ENCODE measurements at places on chromosomes 6 and 20.
A peak's percentile ranks its signal among the peaks of the same experiment; 100 is the strongest.

DNA sequence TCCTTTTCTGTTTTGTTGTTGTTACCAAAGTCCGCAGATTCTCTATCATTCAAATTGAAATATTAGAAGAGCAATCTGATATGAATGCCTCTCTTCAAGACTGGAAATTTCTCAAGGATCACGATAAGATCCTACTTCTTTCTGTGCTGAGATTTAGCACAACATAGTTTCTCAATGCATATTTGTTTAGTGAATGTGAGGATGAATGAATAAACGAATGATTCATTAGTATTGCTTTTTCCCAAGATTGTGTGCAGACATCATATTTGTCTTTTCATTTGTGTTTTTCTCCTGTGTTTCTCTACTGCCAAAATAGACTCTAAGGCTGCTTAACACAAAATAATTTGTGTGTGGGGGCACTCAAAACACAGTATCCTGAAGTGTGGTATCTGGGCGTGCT, 862.7 kb upstream of the MAP3K7 start:
- no peak for DNase-seq

DNA sequence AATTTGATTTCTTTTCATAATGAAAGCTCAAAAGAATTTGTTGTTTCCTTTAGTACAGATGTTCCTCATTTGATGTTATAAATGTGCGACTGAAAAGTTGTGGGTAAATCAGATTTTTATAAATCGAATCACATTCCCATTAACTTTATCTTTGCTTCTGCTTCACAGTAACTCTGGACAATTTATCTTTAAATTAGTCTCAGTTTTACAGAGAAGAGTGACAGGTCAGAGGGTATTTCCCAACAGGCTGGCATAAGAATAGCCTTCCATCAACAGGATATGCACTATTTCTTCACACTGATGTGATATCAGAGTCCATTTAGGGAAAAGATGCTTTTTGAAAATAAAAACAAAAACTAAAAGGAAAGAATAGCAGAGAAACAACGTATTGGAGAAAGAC, 286.9 kb downstream of the FRK start:
- no peak for DNase-seq

DNA sequence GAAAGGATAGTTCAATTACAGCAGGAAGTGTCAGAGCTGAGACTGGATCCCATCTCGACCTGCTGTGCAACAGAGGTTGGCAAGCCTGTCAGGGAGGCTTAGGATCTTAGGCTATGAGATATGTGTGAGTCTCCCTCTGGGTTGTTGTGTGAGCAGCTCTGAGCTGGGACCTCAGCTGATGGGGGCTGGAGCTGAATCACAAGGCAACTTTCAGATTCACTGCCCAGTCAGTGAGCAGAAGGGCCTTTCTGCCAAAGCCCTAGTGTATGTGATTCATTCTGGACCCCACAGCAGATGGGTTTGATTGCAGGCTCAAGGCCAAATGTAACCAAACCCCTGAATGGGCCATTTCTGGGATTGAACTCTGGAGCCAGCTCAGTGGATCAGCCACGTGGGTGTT, 4.5 kb downstream of the PI3 start:
- no peak for DNase-seq

DNA sequence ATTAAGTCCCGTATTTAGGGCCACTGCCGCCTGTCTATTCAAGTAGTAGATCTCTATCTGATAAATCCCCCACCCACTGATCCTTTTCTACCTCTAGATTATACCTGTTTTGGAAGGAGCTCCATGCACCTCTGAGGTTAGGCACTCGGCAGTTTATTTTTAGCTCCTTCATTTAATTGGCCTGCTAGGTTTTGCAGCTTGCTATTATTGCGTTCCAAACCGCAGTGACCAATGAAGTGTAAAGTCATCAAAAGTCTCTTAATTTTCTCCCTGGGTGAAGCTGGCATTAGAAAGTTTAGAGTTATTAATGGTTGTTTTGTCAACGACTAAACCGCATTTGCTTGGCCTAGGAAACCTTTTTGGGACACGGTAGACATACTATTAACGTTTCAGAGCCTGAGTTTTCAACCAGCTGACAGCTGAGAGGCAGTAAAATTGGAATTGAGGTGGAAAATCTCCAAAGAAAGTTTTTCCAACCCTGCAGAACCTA, 60.0 kb downstream of the RFPL4B start:
- no peak for DNase-seq

DNA sequence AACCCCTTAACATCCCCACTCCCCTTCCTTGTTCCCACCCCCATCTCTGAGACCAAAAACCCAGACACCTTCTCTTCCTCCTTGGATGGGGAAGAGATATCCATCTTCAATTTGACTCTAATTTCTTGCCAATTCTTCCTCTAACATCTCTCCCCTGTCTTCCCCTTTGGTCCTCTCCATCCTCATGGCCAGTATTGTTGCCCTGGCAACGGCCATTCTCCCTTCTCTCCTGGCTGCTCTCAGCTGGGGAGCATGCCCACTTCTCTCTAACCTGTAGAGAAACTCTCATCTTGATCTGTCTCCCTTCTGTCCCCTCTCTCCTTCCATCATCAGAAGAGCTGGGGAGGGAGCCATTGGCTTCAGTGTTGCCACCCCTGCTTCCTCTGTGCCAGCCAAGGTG, 86.7 kb downstream of the SRC start:
- DNase-seq: no peak

DNA sequence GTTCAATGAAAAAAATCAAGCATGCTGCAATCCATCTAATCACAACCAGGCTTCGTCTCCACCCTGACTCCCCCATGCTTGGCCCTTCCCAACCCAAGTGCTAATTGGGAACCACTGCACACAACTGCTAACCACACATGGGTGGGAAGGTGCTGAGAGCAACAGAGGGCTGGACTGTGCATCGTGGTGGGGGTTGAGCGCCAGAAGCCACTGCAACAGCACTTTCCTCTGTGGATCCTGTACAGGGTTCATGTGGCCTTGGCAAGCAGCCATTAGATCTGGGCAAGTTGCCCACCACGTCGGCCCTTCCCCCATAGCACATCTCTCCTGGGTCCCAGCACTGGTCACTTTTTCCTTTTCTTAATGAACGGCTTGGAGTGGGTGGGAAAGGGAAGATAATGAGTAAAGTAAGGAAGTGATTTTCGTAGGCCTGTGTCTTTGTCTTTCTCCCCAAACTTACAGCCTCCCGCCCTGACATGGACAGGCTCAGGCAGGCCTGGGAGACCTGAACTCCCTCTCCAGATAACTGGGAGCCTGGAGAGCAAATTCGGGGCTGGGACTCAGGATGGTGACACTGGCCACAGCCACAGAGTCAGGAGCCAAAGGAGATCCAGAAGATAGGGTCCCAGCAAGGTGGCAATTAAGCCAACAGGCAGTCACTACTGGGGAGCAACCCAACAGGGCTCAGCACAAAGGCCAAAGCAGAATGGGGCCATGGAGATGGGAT, 34.4 kb upstream of the MRPS10 start:
- no peak for DNase-seq

- no peak for DNase-seq
These were observed 9.7 kb upstream of the TENT5A start for GRCh38 chr6:81762132-81762531.

- no peak for DNase-seq
These were observed 119.4 kb upstream of the ARMC2 start for GRCh38 chr6:108728826-108729225.

DNA sequence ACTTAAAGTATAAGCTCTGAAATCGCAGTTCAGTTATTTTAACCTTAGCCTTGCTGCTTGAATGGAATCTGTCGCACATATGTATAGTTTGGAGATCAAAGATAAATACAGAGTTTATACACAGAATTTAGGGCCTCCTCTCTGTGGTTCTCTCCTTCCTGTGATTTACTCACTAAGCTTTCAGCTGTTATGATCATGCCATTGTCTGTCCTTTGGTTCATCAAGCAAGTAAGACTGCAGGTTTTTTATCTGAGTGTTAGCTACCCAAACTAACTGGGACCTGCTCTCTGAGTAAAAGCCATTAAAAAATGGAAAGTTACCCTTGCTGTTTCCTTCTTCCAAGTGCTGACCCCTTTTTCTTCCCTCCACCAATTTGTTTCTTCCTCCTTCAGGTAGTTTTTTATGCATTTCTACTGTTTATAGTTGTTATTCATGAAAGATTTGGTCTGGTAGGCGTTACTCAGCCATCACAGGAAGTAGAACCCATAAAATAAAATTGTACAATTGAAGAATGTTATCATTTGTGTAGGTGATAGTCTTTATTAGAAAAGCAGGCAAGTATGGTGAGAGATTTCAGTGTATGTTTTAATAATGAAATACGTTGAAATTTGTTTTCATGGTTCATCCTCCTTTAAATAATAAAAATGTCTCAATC, 33.7 kb upstream of the SUMO4 start:
- no peak for DNase-seq

GRCh38 chr6:44002067-44002592, 125.1 kb downstream of the MRPL14 start:
- no peak for DNase-seq

GRCh38 chr6:26216359-26216885, 129.2 kb downstream of the HFE start:
- DNase-seq: peak; percentile 53

- DNase-seq: peak; percentile 63
These were observed 864 bp upstream of the BCLAF1 start for GRCh38 chr6:136290410-136291010.
